Nephron progenitor cell (in vitro differentiated cells): ENCODE measurements at places on chromosomes 7 and 10.

DNA sequence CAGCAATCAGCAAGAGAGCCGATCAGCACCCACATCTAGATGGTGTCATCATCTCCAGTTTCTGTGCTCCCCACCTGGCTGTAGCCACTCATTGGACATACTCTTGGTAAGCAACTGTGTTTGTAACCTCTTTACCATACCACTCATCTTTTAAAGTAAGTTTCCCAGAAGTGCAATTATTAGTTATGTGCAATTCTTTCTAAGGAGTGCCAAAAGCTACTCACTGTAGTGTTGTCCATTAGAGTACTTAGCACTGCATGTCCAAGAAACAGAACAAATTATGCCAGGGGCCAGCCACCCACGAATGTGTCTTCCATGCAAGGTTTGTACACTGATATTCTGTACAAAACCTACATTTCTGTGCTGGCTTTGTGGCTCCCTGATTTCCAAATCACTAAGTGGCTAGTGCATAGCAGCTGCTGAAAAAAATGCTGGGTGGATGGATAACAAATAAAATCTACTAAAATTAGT, 131.9 kb downstream of the SRPK2 start:
- DNase-seq, result no peak

DNA sequence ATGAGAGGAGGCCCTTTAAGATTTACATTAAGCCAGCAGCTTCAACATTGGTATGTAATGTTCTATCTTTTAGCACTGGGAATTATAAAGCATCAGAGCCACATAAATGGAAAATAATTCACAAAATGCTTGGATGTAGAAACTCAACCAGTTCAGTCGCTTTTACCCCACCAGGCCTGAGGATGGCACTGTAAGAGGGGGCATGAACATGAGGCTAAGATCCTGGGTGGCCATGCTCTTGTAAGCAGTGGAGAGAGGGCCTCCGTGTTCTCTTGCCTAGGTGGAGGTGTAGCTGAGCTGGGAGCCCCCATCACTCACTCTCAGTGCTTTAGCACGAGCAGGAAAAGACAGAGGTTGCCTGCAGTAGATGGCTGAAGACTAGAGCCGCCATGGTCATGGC, 238.8 kb downstream of the FANK1 start:
- no peak for DNase-seq

GRCh38 chr7:2374830-2375728, 20.5 kb downstream of the EIF3B start:
- DNase-seq, result no peak

GRCh38 chr7:44819292-44819691, 22.8 kb downstream of the PPIA start:
- no peak for DNase-seq

DNA sequence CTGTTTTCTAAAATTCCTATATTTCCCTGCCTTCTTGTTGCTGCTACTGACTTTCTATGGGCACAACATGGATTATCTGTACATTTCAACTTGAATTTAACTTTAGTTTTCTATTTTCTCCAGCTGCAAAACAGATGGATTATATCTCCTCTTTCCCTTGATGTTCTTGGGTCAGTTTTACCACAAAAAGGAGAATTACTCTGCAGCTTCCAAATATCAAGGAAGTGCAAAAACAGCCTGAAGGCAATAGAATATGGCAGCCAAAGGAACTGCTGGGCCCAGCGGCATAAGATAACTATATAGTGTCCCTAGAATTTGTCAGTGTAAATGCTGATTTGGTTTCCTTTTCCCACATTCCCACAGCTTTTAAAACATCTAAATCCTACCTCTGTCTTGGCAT, 29.1 kb downstream of the CPED1 start:
- DNase-seq, result no peak

GRCh38 chr7:21966271-21966670, 20.6 kb upstream of the CDCA7L start:
- no peak for DNase-seq

GRCh38 chr7:24781106-24781505, 23.8 kb upstream of the GSDME start:
- DNase-seq, result no peak

DNA sequence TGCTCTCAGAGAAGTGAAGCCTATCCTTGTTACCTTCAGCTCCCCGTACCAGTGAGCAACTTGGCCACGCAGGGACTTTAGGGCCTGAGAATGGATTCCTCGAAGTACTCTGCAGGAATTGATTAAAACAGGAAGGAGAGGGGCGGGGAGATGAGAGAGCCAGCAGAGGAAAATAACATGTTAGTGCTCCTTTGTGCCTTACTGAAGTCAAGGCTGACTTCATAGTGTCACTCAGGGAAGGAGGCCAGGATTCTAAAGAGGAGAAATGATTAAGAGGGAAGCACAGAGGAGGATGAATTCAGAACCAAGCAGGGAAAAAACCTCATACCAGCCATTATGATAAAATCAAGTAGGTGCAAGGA, 195.6 kb upstream of the RHOBTB1 start:
- no peak for DNase-seq

- no peak for DNase-seq
These were observed 311.7 kb downstream of the GATA3 start for GRCh38 chr10:8365935-8366911.

DNA sequence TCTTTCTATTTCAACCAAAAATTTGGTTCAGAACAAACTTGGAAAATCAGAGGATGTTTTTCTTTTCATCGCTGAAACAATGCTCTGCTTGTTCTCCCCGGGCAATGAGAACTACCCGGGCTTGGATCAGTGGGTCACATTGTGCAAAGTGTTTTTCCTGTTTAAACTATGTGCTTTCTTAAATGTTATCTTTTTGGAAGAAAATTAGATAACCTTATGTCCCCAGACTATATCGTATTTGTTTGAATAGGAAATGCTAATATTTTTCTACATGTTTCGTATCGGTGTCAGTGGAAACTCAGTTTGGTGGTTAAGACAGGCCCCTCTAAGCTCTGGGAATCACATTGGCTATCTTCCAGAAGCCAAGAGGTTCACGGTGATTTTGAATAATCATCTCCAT, 319.5 kb upstream of the NFE2L3 start:
- DNase-seq, result no peak

DNA sequence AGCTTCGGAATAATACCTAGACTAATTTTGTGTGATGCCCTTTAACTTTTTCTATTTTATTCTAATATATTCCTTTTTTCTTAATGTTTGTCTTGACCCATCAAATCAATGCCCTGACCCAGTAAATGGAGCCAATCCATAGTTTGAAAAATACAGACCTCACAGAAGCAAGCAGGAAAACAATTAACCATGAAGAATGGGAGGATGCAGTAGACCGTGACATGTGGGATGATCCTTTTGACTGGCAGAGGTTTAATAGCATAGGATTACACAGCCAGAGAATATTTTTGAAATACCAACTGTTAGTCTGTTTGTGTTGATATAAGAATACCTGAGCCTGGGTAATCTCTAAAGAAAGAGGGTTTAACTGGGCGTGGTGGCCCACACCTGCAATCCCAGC, 142.6 kb upstream of the NEBL start:
- no peak for DNase-seq

- DNase-seq, result no peak
These were observed 74.0 kb downstream of the ARID5B start for GRCh38 chr10:61975391-61975932.

DNA sequence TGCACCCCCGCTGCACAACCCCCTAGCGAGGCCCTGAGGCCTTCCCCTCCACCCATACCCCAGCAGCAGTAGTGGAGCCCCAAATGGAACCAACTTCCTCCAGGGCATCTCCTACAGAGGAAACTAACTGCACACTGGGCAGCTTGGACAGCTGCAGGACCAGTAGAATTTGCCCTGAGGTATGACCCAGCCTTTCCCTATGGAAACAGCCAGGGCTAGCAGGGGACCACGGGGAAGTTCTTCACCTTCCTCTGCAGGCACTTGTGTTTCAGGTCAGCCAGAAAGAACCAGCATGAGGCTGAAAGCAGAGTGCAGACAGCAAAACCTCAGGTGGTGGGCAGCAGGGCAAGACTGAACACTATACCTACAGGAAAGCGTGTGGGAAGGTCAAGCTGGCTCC, 5.7 kb upstream of the EEPD1 start:
- DNase-seq, result no peak

DNA sequence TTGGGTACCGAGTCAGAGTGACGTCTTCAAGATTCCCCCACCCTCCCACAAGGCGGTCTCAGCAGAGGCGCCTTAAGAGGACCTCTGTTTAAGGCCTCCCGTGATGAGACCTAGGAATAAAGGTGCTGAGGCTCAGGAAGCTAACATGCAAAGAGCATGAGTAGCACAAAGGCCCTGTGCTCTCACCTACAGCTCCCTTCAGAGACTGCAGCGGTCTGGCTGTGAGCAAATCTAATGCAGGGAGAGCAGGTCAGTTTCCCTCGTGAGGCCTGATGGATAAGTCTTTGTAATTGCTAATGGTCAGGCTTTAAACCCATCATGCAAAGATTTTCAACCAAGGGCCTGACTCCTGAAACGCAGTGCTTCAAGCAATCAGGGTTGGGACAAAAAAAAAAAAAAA, 909.3 kb upstream of the GHITM start:
- no peak for DNase-seq

- DNase-seq, result no peak
These were observed 25.9 kb downstream of the VAX1 start for GRCh38 chr10:117112220-117112619.

GRCh38 chr7:55563596-55564325, 8.5 kb downstream of the VOPP1 start:
- DNase-seq, result no peak

DNA sequence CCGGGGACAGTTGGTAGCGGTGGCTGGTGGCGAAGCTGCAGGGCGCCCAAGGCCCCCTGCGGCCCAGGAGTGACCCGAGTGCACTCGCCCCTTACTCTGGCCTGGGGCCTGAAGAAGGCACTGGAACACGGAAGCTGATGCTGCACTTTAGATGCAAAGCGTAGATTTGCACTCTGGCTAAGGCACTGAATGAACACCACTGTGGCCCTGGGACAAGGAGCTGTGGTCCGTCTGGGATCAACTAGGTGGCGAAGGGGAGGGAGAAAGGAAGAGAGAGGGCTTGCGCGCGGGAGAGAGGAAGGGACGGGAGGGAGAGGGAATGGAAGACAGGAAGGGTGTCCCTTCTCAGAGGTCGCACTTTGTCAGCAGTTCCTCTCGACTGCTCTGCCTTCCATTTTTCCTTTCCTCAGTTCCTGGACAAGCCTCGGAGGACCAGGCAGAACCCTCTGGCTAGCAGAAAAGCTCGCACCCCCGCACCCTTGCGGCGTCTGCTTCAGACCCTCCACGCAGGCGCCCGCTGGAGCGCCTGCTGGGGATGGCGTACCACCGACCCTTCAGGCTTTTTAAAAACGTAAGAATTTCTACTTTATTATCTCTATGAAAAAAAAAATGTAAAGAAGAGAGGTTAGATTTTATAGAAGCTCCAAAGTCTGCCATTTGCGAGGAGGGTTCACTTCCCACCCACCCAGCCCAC, 1.2 kb downstream of the FERD3L start:
- peak; percentile 24 for DNase-seq

GRCh38 chr10:1625079-1625478, 112.2 kb downstream of the ADARB2 start:
- no peak for DNase-seq

GRCh38 chr7:3083350-3083749, 39.7 kb upstream of the CARD11 start:
- no peak for DNase-seq

DNA sequence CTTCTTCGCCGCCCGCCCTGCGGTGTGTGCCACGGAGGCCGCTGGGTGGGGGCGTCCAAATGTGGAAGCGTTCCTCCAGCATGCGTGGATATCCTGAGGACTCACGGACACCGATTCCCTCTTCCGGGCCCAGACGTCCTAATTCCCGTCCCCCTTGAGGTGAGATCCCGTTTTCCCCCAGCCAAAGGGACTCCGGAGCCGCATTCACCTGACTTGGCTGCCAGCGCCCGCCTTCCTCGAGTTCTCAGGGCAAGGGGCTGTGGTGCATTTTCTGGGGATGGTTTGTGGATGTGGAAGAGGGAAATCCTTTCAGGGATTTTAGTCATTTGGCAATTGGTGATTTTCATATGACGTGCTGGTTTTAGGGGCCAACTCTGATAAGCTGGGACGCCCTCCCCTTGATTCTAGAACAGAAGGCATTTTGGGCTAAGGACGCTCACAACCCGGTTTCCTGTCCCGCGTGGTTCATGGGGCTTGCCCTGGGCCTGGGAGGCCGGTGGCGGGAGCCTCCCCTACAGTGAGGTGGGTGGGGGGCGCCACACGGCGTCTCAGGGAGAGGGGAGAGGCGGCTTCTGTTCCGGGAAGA, 165.4 kb downstream of the ACTR3B start:
- DNase-seq, result no peak

DNA sequence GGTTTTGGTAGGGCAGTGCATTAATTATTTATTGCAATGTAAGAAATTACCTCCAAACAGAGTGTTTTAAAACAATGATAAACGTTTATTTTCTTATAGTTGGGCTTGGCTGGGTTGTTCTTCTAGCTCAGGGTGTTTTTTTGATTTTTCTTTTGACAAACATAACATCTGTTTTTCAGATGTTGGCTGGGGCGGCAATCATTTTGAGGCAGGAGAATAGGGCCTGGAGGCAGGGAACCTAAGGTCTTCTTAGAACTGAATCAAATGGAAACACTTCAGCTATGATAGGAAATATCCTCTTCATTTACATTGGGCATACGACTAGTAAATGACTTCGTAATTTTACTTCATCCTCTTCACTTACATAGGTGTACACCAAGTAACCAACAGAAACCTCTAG, 47.4 kb upstream of the NAMPT start:
- DNase-seq, result no peak

GRCh38 chr10:125016611-125017202, 74.8 kb downstream of the ZRANB1 start:
- DNase-seq, result no peak

- DNase-seq, result no peak
These were observed 14.7 kb downstream of the HGF start for GRCh38 chr7:81754918-81755696.

GRCh38 chr7:30930621-30931020, 19.0 kb downstream of the AQP1 start:
- no peak for DNase-seq

- no peak for DNase-seq
These were observed 364.3 kb upstream of the PLXDC2 start for GRCh38 chr10:19451937-19452336.

DNA sequence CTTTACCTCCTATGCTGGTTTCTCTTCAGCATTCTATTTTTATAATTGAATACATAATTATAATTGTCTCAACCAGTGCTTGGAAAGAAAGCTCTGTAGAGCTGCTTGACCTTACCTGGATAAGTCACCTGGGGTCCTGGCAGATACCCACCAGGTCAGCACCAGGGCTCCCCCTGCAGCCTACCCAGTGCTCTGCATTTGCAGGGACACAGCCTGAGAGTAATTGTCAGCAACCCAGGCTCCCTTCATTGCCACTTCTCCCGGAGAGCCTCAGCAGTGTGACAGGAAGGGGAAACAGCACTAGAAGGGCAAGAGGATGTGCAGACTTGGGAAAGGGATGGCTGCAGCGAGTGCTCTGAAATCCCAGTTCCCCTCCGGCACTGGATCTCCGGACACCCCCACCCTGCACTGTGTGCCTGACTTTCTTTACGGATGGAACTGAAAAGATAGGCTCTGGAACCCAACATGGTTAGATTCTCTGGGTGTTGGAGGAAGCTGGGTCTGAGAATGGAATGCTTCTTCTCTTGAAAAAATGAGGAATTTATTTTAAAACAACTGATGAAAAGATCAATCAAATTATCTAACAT, 11.4 kb upstream of the PAX4 start:
- peak; percentile 59 for DNase-seq

GRCh38 chr10:132272231-132272971, 35.3 kb downstream of the STK32C start:
- DNase-seq, result no peak
